ENCODE measurements at places on chromosomes 3 and 15.

GRCh38 chr15:88818920-88819319 is 15.7 kb downstream of the ACAN start:
- DNase-seq, result no peak

- peak; percentile 6 for DNase-seq
These were observed 7.6 kb downstream of the SELENOS start for GRCh38 chr15:101269479-101270223.

DNA sequence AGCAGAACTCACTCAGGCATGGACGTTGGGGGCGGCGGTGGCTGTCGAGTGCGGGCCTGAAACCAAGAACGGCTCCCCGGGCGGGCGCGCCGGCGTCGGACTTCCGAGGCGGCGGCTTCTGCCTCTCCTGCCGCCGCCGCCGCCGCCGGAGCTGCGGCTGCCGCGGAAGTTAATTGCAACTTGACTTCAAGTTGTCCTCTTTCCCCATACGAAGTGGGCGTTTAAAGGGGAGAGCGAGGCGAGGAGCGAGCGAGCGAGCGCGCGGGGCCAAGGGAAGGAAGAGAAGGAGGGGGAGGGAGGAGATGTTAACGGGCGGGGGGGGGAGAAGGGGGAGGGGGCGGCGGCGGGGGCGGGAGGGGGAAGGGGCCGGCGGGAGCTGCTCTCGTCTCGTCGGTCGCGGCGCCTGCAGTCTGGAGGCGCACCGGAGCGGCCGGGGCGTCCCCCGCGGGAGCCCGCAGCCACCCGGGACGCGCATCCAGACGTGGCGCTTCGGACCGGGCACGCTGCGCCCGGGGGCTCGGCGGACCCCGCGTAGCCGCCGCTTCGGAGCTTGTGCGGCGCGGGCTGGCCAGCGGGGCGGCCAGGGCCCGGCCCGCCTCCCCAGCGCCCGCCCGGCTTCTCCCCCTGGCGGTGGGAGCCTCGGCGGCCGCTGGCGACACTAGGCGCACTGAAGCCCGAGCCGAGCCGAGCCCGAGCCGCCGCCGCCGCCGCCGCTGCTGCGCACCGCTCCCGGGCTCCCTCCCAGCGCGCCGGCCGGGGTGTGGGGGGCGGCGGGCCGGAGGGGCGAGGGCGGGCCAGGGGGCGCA is 19.7 kb upstream of the SATB1 start:
- peak; percentile 49 for DNase-seq

- DNase-seq, result no peak
These were observed 85.7 kb upstream of the UBE2E1 start for GRCh38 chr3:23720059-23720458.

DNA sequence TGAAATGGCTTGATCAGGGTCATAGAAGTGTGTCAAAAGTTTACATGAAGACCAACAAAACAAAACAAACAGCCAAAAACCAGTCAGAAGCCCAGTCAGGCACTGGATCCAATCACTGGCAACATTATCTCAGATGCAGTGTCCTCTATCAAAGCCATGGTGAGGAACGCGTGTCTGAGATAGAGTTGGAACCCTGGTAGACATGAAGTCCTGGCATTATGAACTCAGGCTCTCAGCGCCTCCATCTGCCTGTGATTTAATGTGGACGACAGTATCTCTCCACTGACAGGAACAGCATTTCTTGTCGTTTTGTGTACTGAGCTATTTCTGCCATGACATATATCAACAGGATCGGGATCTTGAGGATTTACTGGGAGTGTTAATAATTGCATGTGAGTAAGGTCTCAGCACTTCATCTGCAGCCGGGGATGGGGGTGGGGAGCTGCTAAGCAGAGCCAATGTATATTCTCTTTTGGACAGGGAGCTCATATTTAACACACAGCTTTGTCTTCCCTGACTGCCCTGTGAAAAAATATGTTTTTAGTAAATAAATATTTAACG is 1120.0 kb downstream of the IGSF11 start:
- no peak for DNase-seq

DNA sequence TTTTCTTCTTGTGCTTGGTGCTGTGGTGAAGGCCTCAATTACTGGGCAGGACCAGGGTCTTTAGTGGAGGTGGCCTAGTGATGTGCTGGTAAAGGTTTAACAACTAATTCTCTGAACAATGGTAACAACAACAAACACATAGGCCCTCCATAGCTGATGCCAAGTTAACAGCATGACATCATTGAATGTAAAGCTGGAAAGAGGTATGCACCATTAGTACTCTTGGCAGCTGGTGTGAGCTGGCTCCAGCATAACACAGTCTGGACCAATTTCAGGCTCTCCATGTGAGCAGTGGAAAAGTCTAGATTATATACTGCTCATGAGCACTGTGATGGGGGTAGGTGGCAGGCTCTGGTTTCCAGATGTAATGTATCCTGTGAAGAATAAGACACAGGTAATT is 61.8 kb downstream of the SLC7A14 start:
- DNase-seq, result peak; percentile 41

DNA sequence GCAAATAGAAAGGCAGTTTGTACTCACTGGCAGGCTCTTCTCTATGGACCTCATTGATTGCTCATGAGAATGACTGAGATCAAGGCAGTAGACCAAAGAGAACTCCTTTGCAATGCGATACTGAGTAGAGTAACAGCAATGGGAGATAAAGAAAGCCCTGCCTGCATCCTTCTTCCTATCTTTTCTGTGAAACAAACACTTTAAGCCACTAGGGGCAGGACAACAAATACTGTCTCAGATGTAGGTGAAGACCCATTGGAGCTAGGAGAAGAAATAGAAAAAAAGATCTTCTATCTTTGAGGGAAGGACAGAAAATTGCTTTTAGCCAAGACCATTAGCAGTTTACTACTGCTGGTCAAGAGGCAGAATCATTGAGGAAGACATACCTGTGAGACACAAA is 117.6 kb upstream of the IGSF10 start:
- no peak for DNase-seq

DNA sequence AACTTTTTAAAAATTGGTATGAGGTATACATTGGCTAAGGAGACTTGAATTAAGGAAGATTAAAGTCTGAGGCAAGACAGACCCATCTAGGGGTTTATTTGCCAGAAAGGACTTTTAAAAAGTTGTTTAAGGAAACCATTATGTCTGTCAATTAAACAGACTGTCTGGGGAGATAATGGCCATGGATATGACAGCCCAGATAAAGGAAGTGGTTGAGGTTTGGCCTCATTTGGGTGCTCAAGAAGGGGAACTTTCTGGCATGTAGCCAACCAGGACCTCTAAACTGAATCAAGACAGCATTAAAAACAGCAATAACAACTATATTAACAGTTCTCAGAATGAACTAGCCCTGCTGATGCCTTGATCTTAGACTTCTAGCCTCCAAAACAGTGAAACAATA is 9.9 kb upstream of the CD200R1L start:
- no peak for DNase-seq

DNA sequence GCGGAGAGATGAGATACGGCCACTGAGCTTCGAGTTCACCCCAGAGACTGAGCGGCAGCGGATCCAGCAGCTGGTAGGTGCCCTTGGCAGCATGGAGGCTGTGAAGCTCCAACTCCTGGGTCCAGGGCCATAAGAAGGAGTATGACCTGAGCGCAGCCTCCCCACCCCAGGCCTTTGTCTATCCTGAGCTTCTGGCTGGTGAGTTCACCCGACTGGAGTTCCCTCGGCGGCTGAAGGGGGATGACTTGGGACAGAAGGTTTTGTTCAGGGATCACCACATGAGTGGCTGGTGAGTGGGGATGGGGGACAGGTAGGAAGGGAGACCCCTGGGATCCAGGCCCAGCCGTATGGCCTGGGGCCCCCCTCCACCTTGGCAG is 2.6 kb downstream of the PPM1M start:
- no peak for DNase-seq

DNA sequence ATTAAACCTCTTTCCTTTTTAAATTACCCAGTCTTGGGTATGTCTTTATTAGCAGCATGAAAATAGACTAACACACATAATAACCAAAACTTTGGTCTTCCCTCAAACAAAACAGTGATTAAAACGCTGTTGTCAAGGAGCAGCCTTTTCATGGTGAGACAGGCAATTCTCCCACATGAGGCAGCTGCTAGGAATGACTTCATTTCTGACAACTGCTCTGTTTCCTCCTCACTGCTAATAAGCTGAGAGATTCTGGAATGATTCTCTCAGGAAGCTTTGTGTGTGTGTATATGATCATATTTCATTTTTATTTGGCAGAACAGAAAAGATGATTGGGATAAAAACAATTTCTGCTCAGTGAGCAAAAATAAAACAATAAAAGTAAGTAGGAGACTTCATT is 580.6 kb upstream of the ADAMTS9 start:
- DNase-seq, result no peak

DNA sequence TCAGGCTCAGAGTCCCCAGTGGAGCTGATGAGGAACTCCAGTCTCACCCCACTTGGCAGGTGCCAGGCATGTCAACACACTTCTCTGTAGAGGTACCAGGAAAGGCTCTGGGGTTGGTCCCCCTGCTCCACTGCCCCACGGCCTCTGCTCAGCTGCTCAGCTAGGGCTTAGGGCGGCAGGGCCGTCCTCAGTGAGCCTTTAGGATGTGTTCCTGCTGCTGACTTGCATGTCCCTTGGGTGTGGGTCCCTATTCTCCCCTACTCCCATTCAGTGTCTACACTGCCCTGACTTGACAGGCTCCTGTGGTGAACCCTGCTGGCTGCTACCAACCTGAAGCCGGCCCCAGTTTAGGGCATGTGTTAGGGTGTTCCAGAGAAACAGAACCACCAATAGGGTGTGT is 17.9 kb upstream of the POLG start:
- no peak for DNase-seq

GRCh38 chr3:57036952-57037351 is 23.5 kb upstream of the SPATA12 start:
- DNase-seq, result no peak

DNA sequence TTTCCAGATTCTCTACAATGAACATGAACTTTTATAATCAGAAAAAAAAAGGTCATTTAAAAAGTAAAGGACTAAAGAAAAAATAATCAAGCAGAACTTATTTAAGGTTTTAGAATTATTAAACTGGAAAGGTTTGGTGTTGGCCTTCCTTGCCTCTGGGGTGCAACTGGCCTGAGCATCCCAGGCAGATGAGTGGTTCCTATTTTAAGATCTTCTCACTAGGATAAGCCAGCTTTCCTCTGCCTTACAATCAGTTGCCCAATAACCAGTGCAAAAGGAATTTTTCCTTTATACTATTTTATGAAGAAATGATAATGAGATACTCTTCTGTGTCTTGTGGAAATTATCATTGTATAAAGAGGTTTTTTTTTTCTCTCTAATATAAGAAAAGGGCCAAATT is 56.6 kb downstream of the SEC22A start:
- no peak for DNase-seq

GRCh38 chr15:67161881-67162280 is 92.6 kb downstream of the AAGAB start:
- no peak for DNase-seq

DNA sequence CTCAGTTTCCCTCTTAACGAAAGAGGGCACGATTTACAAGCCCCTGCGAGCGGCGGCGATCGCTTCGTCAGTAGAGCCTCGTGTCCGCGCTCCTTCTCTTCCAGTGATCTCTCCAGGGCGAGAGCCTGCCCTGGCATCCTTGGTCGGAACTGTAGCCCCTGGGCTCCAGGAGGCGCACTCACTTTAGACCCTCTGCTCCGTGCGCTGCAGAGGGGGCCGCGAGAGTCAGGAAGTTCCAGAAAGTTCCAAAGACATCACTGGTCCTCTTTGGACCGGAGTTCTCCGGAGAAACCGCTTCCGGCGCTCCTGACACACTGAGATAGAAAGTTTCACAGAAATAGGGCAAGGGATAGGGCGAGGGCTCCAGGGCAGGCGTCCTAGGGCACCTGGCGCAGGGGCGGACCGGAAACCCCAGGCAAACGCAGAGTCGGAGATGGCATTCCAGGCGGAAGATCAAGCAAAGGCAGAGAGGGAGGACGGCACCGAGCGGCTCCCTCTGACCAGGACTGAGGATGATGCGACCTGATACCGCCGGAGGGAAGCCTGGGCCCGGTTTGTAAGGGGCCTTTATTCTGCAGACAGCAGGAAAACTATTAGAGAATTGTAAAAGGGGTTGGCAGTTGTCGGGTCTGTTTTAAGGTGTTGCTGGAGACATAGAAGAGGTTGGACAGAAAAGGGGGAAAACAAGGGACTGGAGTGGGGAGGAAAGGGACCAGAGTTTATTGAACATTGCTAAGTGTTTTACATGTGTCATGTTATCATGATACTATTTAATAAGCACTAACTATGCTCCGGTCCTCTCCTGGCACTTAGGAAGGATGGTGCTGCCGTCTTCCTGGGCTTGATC is 1.3 kb upstream of the CPEB1 start:
- no peak for DNase-seq

GRCh38 chr3:99410789-99411311 is 227.5 kb upstream of the COL8A1 start:
- DNase-seq, result no peak

- no peak for DNase-seq
These were observed 183.8 kb upstream of the THRB start for GRCh38 chr3:24678421-24678865.

DNA sequence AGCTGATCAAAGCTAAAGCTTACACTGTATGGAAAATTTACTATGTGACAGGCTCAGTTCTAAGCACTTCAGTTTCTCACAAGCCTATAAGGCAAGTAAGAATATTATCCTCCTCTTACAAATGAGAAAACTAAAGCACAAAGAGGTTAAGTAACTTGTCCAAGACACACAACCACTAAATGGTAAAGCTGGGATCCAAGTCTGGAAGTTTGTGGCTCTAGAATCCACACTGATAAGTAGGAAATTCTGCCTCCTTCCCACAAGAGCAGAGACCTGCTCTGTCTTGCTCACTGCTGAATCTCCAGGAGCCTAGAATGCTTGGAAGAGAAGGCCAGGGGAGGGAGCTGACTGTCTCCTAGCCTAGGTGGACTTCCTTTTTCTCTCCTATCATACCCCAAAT is 60.6 kb downstream of the MAGI1 start:
- no peak for DNase-seq

GRCh38 chr15:40563426-40563825 is 1.4 kb downstream of the CCDC32 start:
- DNase-seq, result no peak

- DNase-seq, result peak; percentile 72
These were observed 788 bp upstream of the WDR73 start for GRCh38 chr15:84654689-84655453.

DNA sequence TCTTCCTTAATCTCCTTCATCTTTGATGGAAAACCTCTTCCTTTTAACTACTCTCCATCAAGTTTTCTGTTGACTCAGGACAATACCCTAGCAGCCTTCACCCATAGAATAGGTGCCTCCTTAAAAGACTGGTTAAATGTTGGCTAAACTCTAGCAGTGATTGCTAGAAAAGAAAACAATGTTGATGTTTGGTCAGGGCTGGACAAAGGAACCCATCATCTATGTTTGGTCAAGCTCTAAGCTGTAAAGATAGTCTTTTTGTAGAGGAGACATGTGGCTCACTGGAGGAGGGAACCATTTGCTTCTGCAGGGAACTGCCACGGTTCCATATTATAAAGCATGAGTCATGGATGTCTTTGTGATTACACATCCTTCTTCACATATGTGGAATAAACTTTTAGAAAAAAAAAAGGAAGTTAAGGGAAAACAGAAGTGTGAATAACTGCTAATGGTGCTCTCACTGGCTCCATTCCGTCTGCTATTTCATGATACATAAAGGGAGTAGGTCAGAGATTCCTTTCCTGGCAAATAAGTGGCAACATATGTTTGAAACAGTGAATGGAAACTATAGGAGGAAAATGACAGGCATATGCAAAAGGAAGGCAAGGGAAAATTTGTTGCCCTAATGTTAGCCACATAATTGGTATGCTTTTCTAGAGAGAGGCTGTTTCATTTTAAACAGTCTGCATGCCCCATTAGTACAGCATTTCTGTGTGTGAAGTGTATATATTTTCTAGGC is 78.2 kb downstream of the CMSS1 start:
- DNase-seq, result peak; percentile 36
